ENCODE measurements at places on chromosomes 13 and 19.

DNA sequence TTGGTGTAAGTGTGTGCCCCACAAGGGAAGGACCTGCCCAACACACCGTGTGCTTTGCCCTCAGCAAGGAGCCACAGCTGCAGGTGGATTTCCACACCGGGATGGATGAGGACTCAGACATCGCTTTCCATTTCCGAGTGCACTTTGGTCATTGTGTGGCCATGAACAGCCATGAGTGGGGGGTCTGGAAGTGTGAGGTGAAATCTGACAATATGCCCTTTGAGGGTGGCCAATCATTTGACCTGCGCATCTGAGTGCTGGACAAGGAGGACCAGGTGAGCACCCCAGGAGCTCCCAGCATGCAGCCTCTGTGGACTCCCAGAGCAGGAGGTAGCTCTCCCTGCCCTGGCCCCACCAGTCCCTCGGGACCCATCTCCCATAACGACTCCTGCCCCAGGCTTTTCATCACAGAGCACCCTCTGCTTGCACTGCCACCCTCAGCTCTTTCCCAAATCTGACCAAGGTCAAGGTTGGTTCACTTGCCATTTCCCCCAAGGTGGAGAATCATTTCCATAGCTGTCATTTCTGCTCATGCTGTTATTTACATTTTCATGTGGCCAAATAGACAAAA, 13.2 kb upstream of the EID2 start:
- no peak for DNase-seq

DNA sequence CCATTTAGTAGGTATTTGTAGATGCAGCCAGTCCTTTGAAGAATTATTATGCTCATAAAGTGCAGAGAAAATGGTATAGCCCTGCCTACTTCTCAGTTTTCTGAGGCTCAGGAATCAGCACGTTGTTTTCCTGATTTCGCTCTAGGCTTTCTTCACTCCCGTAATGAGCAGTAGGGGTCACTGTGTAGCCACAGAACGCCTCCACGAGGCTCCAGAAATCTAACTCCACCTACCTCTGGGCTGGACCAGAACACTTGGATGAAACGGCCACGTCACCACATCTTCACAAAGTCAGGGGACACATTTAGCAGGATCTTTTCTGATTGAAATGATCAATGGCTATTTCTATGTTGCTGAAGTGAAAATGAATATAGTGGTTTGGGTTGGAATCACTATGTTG, 49.8 kb upstream of the GTF3A start:
- DNase-seq, result no peak

DNA sequence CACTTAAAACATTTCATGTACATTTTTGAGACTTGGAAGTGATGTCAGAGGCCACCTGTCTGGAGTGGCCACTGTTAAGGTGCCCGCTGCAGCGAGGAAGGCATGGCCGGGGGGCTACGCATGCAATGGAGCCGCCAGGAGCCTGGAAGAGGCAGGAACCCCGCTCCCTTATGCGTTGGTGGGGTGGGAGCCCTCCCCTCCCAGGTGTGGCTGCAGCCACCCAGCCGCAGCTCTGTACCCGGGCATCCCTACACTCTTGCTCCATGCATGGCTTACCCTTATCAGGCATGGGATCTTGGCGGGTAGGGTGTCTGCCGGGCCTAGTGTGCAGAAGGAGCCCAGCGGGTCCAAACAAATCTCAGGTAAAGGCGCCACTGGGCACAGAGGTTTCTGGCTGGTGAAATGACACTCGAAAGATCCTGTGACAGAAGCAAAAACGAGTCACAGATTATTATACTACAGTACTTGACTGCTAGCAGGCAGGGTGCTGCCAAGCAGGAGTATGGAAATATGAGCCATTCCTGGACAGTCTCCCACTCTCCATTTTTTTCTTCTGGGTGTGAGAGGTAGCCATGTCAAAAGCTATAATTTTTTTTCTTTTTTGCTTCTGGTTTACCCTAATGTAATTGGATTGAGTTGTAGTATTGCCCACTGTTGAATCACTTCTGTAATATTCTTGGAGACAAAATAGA, 1606.3 kb upstream of the MIR17HG start:
- DNase-seq, result no peak

- DNase-seq, result no peak
Measured at GRCh38 chr13:96824140-96824539, 170.1 kb downstream of the OXGR1 start.

All from stimulated activated CD8-positive, alpha-beta memory T cell treated with anti-CD3 and anti-CD28 coated beads, Interleukin-4, amount 100 ng/mL, for 1 hour (primary cell).